ENCODE measurements at places on chromosomes 1 and 21.

GRCh38 chr1:154954541-154954940, 1.4 kb downstream of the PBXIP1 start:
- DNase-seq: no peak

- DNase-seq: no peak
These were observed 612.2 kb downstream of the SMYD3 start for GRCh38 chr1:245894843-245895242.

GRCh38 chr21:37489553-37489952, 123.0 kb downstream of the DYRK1A start:
- DNase-seq: no peak

GRCh38 chr1:22142315-22143064, 407 bp downstream of the WNT4 start:
- DNase-seq: no peak

DNA sequence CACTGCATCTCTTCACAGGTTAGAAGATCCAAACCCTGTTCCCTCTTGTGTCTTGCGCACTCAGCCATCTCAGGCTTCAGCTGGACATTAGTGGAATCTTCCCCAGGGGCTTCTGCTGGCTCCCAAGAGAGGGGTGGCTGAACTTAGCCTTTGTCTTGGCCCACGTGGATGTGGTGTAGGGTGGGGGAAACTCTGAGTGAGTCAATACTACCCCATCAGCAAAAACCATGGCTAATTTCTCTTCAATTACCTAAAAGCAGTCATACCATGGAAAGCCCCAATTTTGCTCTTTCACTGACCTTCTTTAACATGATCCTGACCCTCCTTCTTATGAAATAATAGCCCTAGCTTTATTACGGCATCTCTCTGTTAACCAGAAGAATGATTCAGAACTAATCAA, 72.5 kb upstream of the RAB3GAP2 start:
- no peak for DNase-seq

GRCh38 chr1:164563721-164564360, 4.9 kb downstream of the PBX1 start:
- DNase-seq: peak; percentile 40

- no peak for DNase-seq
These were observed 53.3 kb upstream of the ZC3H11B start for GRCh38 chr1:219666242-219666641.

GRCh38 chr1:162782671-162783070, 7.8 kb upstream of the HSD17B7 start:
- DNase-seq: no peak

GRCh38 chr1:87346130-87346814, 17.6 kb downstream of the LMO4 start:
- no peak for DNase-seq

DNA sequence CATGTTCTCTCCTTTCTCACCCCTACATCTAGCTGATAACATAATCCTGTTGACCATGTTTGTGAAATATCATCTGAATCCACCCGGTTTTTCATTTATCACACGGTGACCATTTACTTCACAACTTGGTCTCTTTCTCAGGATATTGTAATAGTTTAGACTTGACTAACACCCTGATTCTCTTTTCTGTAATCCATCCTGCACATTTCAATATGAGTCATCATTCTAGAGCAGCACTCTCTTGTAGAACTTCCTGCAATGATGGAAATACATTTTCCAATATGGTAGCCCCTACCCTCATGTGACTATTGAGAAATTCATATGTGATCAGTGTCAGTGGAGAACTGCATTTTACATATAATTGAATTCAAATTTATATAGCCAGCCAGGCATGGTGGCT, 2.3 kb upstream of the JAM2 start:
- DNase-seq: no peak

GRCh38 chr1:37177230-37177864, 143.0 kb upstream of the GRIK3 start:
- DNase-seq: no peak

GRCh38 chr1:247090455-247090854, 11.8 kb upstream of the ZNF670 start:
- DNase-seq: no peak

DNA sequence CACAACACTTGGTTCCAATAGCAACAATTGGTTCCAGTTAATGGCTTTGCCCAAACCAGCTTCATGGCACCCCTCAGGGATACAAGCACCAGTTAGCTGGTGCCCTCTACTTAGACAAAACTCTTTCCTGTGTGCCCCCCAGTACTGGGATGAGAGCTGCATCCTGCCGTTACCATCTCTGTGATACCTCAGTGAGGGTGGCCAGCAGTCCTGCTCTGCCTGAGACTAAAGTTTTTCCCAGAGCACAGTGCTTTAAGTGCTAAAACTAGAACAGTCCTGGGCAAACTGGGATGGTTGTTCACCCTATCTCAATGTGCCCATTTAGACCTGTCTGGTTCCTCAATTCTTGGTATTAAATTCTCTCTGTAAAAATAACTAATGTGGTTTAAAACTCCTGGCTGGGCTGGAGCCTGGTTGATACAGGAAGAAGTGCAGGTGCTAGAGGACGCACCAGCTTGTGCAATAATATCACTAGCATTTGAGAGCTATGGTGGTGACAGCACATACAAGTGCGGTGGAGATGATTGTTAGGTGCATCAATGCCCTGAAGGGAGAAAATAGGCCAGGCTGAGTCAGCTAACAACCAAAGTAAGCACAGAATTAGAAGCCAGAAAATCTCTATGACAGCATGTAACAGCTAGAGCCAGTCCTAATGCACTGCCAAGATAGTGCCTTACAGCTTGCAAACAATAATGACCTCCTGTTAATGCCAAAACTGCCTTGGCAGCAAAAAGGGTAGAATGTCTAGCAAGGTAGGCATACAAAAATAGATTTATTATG, 179.8 kb upstream of the GALNT2 start:
- no peak for DNase-seq

DNA sequence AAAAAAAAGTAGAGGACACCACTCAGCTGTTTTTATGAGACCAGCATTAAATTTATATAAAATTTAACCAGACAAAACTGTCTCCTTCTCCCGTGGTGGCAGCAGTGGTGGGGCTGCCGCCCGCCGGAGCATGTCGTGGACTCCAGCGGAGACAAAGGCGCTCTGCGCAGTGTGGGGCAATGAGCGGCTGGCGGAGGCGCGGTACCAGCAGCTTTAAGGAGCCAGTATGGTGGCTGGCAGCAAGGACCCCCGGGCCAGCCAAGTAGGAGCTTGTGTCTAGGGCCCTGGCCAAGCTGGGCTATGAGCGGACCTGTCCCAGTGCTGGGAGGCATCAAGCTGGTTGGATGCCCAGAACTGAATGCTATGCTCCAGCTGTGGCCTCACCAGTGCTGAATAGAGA, 2102.9 kb downstream of the NCAM2 start:
- DNase-seq: no peak

- DNase-seq: no peak
These were observed 185.3 kb downstream of the CDC7 start for GRCh38 chr1:91685994-91686393.

- no peak for DNase-seq
These were observed 61.8 kb upstream of the DISP3 start for GRCh38 chr1:11417162-11417561.

GRCh38 chr1:153536012-153536670, 350 bp upstream of the S100A6 start:
- peak; percentile 89 for DNase-seq

DNA sequence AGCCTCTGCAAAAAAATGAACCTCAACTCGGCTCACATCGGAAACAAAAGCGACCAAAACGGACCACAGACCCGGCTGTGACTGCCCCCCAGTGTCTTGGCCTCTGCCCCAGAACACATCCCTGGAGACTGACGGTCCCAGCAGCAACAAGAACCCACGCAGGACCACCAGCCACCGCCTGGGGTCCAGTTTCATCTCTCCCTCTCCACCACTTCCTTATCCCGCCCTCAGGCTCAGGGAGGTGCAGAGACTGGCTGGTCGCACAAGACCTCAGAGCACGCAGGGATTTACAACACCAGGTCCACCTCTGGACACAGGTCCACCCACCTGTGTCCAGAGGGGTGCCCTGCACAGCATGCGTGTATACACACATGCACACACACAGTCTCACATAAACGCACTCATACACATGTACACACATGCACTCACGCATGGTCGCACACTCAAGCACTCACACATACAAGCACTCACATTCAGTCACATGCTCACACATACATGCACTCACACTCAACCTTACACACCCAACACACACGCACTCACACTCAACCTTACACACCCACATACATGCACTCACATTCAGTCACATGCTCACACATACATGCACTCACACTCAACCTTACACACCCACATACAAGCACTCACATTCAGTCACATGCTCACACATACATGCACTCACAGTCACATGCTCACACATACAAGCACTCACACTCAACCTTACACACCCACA, 18.6 kb upstream of the TMEM52 start:
- no peak for DNase-seq

Measured in kidney glomerular epithelial cell (primary cell).